Adipocyte (in vitro differentiated cells): ENCODE measurements at places on chromosomes 4 and X.

DNA sequence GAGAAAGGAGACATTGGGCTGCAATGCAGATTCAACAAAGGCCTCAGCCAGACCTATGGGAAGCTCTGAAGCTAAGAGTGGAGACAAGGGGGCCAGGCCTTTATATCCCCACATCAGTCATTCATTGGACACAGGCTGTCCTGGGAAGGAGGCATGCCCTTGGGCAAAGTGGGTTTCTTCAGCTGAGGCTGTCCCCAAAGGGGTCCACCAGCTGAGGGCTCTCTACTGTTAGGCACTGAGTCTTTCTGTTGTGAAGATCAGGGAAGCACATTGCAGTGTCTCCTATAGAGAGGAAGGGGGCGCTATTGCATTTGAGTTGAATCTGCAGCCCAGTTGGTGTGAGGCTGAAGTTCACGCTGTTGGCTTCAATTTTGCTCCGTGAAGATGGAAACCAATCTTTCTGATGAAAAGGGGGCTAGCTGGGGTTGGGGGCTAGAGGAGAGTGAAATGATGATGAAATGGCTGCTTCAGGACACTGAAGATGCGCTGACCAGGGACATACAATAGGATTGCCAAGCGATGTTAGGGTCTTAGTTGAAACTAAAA, 48.0 kb downstream of the SLC25A5 start:
- DNase-seq = peak; percentile 83

GRCh38 chr4:65670331-65671031, at the start of gene EPHA5:
Gene EPHA5, minus strand, starts transcription at chr4:65670489. Its CDS starts 747 bp downstream, at chr4:65669742.
- peak; percentile 92 for DNase-seq

DNA sequence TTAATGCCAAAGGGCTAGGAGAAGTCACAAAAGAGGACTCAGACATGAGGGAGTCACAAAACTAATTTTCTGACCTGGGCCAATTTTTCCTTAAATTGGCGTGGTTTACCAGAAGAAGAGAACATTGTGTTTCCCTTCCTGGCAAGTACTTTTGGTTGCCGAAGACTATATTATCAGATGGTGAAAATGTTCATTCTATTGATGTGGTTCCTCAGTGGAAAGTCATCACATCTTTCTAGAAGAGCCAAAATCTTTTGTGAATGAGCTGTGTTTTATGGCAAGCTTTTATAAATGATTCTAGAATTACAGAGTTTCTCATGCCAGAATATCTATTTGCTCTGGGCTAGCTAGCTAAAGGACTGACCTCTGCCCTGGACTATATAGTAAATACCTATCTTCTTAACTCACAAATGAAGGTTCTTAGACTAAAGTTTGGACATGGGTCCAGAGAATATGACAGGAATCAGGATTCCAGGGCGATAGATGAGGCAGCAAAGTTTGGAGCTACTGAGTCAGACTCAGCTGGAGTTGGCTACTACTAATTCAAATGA, 288.9 kb downstream of the IL1RAPL2 start:
- DNase-seq = no peak

DNA sequence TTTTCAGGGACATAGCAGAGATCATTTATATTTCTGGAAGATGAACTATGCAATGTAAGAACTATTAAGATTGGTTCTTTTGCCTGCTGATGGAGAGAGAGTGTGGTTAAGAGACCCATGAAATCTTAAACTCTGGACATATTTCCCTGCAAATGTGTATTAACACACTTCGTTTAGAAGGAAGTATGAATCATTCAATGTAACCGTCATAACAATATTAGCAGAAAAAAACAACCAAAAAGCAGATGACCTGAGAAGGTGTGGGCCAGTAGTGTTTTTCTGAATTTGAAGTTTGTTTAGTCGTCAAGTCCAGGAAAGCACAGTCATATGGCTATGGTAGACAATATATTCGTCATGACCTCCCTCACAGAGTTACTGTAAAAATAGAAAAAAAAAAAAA, 2.5 kb upstream of the TMPRSS11D start:
- peak; percentile 44 for DNase-seq

- no peak for DNase-seq
These were observed 113.3 kb downstream of the EFNB1 start for GRCh38 chrX:68942104-68942503.

DNA sequence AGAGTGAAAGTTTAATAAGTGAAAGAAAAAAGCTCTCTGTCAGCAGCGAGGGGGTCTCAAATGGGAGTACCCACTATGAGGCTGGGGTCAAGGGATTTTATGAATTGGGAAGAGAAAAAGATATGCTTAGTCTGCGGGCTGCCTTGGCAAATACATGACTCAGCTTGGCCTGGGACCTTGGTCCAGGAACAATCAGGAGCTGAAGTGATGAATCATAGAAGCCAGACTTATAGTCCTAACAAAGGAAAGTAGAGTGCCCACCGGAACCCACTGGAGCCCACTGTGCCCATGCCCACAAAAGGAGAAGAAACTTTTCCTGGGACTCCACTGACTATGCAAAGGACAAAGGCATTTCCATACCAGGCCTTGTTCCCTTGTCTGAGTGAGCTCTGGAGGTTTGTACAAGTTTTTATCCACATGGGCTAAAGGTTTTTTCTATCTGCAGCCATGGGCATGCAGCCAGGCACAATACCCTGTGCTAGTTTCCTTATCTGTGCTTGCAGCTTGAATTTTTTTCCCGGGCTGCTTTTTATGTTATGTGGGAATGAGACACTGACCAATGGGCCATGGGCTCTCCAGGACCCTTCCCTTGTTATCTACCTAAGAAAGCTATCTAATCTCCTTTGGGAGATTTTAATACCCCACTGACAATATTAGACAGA, 201.7 kb downstream of the FAM133A start:
- no peak for DNase-seq

DNA sequence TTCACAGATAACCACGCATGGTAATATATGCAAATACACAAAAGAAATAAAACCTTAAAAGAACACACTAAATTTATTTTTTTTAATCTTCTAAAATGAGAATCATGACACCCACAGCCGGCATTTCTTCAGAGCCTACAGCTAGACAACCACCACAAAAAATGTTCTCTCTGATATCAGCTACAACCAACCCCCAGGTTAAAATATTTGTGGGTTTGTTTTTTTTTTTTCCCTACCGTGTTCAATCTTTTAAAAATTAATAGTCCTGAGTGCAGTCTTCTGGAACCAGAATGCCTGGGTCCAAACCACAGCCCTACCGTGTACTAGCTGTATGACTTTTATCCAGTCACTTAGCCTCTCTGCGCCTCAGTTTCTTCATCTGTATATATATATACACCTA, 36.0 kb downstream of the MAML3 start:
- DNase-seq = no peak

DNA sequence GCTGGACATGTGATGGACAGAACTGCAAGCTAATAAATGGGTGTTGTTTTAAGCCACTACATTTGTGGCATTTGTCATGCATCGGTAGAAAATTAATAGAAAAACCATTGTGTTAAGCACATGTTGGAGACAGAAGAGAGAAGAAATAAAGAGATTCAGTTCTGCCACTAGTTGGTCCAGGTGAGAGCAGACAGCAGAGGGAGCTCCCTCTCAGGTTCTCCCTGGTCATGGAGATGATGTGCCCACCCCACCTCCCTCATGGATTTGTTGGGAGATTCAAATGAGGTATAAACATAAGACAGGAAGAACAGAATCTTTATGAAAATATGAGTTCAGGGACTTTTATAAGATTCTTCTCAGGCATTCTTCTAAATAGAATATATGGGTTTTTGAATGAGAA, 36.8 kb upstream of the OCIAD2 start:
- DNase-seq = no peak

DNA sequence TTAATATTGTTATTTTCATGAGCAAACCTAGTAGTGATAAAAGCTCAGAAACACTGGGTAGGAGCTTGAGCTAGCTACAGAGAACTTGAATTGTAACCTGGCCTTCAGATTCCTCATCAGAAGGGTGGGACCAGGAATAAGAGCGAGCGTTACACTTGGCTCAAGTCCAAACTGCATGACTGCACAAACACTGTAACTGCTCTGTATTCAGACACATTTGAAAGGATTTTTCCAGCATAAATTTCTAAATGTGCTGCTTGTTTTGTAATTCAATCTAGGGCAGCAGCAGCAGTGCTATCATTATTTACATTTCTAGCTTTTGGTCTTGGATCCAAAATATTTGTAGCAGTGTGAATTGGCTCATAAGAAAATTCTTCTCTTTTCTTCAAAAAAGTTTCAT, 133.0 kb upstream of the TMLHE start:
- peak; percentile 43 for DNase-seq

DNA sequence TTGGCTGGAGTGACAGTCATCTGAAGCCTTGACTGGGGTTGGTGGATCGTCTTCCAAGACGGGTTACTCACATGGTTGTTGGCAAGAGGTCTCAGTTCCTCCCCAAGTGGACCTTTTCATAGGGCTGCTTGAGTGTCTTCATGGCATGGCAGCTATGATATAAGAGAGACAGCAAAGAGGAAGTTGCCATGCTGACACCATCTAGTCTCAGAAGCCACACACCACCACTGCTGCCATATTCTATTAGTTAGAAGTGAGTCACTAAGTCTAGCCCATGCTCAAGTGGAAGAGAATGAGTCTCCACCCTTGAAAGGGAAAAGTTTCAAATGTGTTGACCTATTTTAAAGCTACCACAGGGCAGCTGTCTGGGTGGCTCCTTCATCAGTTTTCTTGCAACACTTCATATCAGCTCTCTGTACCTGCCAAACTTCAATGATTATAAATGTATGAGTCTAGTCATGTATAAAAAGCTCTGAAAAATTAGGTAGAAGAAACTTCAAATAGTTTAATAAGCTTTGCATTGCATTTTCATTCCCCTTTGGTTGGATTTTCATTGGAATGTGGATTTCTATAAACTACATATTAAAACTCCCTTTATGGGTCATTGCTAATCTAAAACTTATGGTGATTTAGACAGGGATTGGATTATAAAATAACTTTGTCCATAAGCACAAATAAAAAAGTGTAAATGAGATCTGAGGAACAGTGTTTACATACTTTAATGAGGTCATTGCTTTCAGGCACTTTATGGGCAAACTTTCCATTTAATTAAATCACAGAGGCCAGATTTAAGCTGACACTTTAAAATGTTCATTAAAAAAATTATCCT, 68.0 kb upstream of the ATXN3L start:
- peak; percentile 42 for DNase-seq
